ENCODE measurements at places on chromosomes 3 and 15.
A peak's percentile ranks its signal among the peaks of the same experiment; 100 is the strongest.

- no peak for DNase-seq
Observed at GRCh38 chr15:83057002-83057401, 10.1 kb downstream of the BTBD1 start.

DNA sequence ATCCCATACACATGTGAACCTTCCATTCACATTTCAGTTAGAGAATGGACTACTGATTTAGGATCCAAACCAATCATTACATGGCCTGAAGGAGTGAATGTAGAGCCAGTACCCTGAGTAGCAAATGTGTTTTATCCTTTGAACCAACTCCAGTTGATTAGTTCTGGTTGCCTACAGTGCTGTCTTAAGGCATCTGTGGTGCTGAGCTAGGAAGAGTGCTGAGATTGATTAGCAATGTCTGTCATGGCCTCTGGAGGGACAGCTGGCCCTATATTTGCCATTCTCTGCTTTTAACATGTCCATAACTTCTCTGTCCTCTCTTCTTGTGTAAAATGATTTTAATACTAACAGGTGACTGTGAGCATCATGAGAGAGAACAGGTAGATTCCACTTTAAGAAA is 11.1 kb downstream of the LRTM1 start:
- DNase-seq = no peak

- no peak for DNase-seq
Observed at GRCh38 chr3:138456961-138457862, 22.8 kb downstream of the ESYT3 start.

DNA sequence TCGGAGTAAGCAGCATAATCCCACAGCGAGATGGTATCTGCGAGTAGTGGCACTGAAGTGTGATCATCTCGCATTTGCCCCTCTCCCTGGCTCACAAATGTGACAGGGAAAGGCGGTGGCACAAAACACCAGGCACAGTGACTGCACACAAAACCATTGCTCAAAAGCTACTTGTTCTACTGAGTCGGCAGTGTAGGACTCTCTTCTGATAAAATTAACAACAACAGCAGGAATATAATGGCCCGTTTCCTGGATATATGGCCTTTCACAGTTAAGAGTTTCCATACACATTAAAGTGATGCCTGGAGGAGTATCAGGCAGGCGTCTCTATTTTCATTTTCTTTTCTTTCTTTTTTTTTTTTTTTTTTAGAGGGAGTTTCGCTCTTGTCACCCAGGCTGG is 69.0 kb downstream of the MYO1E start:
- DNase-seq = no peak

- DNase-seq = no peak
Observed at GRCh38 chr3:175605851-175606250, 746.7 kb downstream of the NAALADL2 start.

GRCh38 chr3:88809993-88810392 is 297.4 kb upstream of the EPHA3 start:
- no peak for DNase-seq

- no peak for DNase-seq
Observed at GRCh38 chr3:120368172-120368571, 19.0 kb upstream of the LRRC58 start.

GRCh38 chr3:14524920-14525660 is 15.1 kb downstream of the GRIP2 start:
- DNase-seq = no peak

GRCh38 chr3:131605916-131606315 is 103.1 kb upstream of the MRPL3 start:
- DNase-seq = no peak

DNA sequence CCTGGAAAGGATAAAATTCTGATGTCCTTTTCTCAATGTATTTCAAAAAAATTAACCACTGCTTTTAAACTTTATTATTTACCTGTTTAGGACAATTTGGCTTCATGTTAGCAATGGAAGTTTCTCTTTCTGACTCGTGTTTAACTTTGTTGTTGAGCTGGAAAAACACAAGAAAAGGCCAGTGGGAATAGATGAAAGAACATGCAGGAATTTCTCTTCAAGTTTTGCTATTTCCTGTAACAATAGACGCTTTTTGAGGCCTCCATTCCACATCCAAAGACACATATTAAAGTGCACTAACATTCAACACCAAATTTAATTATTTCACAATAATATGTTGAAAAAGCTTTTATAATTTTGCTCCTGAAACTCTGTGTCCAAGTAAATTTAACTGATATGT is 9.7 kb downstream of the RBMS3 start:
- DNase-seq = no peak

GRCh38 chr15:31435912-31436628 is 109.4 kb downstream of the KLF13 start:
- peak; percentile 35 for DNase-seq
